ENCODE measurements at places on chromosomes 1 and 21. TPM values are rescaled to one million over a fixed set of nuclear protein-coding genes. Genes with fewer than 3 reads are reported as not detected.

The LIN28A gene
- polyA plus RNA-seq = 1.0 TPM

The ARHGAP30 gene
- polyA plus RNA-seq = not detected

The GNG12 gene
- polyA plus RNA-seq = 0.35 TPM

The S100A7A gene
- polyA plus RNA-seq = 0.24 TPM

The LYPD8 gene
- polyA plus RNA-seq = not detected

The DIO1 gene
- polyA plus RNA-seq = not detected

The SDCCAG8 gene
- polyA plus RNA-seq = 33.7 TPM

The TAS1R3 gene
- 1.2 TPM for polyA plus RNA-seq

The HSD3B2 gene
- not detected for polyA plus RNA-seq

The RAD54L gene
- not detected for polyA plus RNA-seq

The CCDC190 gene
- not detected for polyA plus RNA-seq

The GJA5 gene
- not detected for polyA plus RNA-seq

The LAD1 gene
- polyA plus RNA-seq = not detected

The RORC gene
- 0.28 TPM for polyA plus RNA-seq

The HES4 gene
- polyA plus RNA-seq = 204 TPM

The LCE6A gene
- polyA plus RNA-seq = not detected

The FMO1 gene
- polyA plus RNA-seq = not detected

The SYPL2 gene
- not detected for polyA plus RNA-seq

The FALEC gene
- not detected for polyA plus RNA-seq

The CELA3A gene
- polyA plus RNA-seq = not detected

The DMAP1 gene
- 55.6 TPM for polyA plus RNA-seq

The CYP4Z1 gene
- polyA plus RNA-seq = not detected

All from neural cell (in vitro differentiated cells).